Stimulated activated CD4-positive, alpha-beta T cell treated with anti-CD3 and anti-CD28 coated beads, Interleukin-2, amount 100 ng/mL, for 4 hours (primary cell): ENCODE measurements at places on chromosomes 5 and 9.

- no peak for DNase-seq
These were observed 114.7 kb downstream of the LURAP1L start for GRCh38 chr9:12889402-12890106.

- DNase-seq = no peak
These were observed 92.6 kb upstream of the LMX1B start for GRCh38 chr9:126521089-126521488.

DNA sequence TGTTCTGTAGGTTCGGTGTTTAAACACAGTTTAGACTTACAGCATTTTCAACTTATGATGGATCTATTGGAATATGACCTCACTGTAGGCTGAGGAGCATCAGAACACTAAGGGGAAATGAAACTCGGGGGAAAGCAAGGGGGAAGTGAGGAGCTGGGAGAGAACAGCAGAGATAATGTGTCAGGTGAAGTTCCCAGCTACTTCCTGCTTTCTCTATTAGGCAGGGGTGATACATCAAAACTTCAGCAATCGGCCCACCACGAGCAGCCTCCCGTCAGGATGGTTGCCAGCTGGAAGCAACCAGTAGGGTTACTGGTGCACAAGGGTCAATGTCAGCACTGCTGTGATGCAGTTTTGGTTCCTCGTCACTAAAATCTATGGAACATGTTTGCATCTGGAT, 34.3 kb downstream of the FAT2 start:
- DNase-seq = no peak

DNA sequence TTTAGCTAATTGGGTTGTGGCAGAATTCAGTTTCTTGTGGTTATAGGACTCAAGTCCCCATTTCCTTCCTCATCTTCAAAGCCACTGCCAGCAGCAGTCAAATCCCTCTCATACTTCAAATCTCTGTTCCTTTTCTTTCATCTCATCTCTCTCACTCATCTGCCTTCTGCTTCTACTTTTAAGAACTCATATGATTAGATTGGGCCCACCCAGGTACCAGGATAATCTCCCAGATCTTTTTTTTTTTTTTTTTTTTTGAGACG, 8.0 kb upstream of the REEP5 start:
- DNase-seq = no peak

GRCh38 chr5:103706939-103707682, 144.5 kb upstream of the NUDT12 start:
- no peak for DNase-seq

GRCh38 chr5:121024416-121025311, 560.6 kb downstream of the PRR16 start:
- no peak for DNase-seq

- no peak for DNase-seq
These were observed 6.5 kb downstream of the ZNF462 start for GRCh38 chr9:106869458-106869857.

DNA sequence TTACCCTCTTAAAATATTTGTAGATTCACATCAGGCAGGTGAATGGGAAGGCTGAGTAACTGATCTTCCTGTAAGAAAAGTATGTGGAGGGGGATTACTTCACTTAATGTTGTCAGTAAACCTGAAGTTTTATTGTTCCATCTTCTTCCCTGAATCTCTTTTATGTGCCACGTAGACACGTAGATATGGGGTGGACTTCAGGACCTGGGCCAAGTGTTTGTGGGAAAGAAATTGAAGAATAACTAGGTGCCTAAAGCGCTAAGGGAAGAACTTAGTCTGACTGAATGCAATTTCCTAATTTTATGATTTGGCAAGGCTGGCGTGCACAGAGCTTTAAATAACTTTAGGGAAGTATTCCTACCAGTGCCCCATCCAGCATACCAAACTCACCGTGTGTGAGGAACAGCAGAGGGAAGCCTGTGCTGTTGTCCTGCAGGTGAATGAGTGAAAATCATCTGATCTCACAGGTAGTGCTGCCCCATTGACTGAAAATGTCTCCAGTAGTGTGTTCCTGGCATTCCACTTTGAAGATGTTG, 323.4 kb downstream of the KDM4C start:
- DNase-seq = no peak

DNA sequence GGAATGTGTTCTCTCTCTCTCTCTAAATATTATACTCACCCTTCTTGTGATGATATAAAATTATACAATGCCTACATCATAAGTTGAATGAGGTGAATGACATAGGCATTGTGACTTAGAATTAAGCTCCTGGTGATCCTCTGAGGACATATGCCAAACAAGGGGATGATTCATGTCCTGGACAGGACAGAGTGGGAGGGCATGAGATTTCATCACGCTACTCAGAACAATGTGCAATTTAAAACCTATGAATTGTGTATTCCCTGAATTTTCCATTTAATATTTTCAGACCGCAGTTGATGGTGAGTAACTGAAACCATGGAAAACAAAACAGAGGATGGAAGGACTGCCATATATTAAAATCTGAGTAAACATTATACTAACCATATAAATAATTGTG, 782.2 kb upstream of the NUDT12 start:
- DNase-seq = no peak

GRCh38 chr9:127122176-127123063, at the start of gene ANGPTL2:
ANGPTL2 (minus strand) TSS chr9:127122635; CDS start chr9:127108731, 13,904 bp downstream.
- no peak for DNase-seq

DNA sequence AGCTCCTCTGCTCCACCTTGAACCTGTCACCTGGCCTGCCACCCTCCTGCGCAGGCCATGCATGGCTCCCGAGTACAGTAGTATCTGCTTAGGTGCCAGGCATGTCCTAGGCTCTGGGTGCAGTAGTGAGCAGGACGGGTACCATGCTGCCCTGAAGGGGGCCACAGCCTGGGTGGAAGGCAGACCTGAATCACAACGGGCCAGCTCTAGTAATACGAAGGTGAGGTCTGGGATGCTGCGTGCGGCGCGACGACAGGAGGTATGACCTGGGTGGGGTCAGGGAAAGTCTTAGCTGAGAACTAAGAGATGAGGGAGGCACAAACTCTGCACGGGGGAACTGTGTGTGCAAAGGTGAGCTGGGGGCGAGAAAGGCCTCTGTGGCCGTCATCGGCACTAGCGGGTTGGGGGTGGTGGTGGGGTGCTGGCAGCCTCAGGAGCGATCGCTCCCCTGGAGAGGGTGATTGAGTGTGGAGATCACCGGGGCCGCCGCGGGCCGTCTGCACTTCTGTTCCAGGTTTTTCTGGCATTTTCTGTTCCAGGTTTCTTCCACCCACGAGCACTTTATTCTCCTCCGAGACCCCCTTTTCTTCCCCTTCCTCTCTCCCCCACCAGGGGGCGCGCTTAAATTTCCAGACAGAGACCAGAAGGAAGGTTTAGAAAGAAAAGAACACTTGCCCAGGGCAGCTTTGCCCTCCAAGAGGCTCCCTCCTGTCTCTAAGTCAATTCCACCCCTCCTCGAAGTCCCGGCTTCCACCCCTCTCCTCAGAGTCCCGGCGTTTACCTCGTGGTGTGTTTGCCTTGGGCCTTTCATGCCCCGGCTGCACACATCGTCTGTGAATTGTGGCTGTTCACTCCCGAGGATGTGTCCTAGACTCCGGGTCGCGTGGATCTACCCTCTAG, 15.1 kb downstream of the PDLIM4 start:
- peak; percentile 52 for DNase-seq

GRCh38 chr5:94818904-94819303, 200.4 kb downstream of the SLF1 start:
- DNase-seq = no peak

DNA sequence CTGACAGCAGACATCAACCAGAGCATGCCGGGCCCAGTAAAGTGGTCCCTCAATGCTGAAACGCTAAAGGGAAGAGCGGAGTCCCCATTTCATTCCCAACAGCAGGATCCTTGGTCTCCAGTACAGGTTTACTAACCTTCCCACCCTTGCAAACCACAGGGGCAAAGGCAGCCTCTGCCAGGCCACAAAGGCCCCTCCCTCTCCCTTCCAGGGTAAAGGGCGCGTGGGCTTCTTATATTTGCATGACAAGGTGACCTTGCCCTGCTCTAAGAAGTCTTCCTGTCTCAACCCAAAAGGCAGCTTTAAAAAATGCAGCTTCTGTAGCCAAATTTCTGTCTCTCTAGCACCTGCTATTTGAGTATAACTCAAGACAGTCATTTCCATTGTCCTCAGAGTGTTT, 131.5 kb upstream of the PTCH1 start:
- DNase-seq = no peak

- DNase-seq = no peak
These were observed 17.1 kb downstream of the TMEM8B start for GRCh38 chr9:35845824-35846771.

DNA sequence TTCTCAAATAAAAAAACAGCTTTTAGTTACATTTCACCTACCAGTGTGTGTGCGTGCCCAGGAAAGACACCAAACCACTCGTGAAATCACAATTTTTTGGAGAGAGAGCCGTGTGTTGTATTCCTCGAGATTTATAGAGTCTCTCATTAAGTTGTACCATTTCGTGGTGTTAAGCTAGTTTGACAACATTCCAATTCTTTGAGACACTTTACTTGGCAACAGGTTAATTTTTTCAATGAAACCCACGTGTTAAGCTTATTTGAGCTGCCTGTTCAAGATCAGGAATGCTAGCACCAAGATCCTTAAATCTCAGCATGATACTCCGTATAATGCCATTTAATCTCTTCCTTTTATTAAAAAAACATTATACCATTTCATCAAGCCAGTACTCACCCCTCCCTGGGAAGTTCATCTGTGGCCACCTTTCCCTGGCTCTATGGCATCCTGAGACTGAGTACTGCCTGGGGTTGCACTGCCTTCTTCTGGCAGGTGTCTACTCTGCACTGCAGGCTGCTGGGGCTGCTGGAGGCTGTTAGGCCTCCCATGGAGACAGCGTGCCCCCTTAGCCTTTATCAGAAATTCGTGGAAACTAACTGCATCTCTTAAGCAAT, 143.7 kb downstream of the ARHGAP26 start:
- DNase-seq = no peak

- no peak for DNase-seq
These were observed 29.3 kb upstream of the SELENOP start for GRCh38 chr5:42840842-42841567.

DNA sequence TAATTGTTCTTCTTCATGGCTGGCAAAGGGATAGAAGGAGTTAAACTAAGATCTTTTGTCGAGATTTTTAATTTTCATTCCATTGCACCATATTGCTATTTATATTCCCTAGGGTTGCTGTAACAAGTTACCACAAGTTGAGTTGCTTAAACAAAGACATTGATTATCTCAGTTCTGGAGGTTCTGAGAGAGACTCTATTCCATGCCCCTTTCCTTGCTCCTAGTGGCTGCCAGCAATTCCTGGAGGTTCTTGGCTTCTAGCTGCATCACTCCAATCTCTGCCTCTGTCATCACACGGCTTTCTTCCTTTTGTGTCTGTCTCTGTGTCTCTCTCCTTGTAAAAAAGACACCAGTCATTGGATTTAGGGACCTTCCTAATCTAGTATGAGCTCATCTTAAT, 136.6 kb upstream of the DAB2 start:
- no peak for DNase-seq

- no peak for DNase-seq
These were observed 66.6 kb upstream of the SPATA31E1 start for GRCh38 chr9:87816036-87816435.

DNA sequence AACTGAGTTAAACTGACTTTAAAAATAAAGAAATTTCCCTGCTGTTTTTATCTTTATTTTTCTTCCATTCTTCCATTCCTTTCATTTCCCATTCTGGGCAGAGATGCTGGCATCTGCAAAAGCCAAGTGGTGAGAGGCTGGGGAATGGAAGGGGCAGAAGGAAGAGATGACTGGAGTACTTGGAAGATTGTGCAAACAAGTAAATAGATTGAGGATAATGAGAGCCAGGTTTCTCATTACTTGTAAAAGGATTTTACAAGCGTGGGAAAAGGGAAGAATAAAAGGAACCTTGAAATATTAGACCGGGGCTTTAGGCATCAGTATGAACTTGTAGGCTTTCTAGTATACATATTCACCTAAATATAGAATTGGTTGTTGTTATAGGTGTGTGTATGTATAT, 341.2 kb downstream of the CAAP1 start:
- no peak for DNase-seq

GRCh38 chr5:156093024-156093423, 233.9 kb upstream of the SGCD start:
- DNase-seq = no peak

- DNase-seq = no peak
These were observed 411.3 kb downstream of the ARHGEF28 start for GRCh38 chr5:74037321-74037720.

DNA sequence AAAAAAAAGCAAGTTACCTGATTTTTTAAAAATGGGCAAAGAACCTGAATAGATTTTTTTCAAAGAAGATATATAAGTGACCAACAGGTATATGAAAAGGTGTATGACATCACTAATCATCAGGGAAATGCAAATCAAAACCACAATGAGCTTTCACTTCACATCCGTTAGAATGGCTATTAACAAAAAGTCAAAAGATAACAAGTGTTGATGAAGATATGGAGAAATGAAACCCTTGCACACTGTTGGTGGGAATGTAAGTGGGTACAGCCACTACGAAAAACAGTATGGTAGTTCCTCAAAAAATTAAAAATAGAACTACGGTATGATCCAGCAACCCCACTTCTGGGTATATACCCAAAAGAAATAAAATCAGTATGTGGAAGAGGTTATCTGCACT, 134.8 kb downstream of the UGCG start:
- DNase-seq = no peak

- no peak for DNase-seq
These were observed 16.8 kb downstream of the PHF2 start for GRCh38 chr9:93593144-93593658.

GRCh38 chr9:132171702-132172101, 9.8 kb downstream of the NTNG2 start:
- DNase-seq = no peak

DNA sequence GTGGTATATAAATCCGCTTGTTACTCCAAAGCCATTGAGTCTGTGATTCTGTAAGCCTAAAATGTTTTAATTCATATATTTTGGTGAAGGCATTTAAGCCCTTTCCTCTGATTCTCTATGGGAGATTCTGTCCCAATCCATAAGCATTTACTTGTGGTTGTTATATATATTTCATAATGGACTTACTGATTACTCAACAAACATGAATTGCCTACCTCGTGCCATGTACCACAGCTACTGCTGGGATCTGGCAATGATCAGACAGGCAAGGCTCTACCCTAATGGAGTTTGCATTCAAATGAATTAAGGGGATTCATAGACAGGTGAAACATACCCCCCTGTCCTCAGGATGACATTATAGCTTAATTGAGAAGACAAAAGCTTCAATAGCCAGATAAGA, 54.5 kb downstream of the C9orf152 start:
- no peak for DNase-seq

- no peak for DNase-seq
These were observed 39.7 kb downstream of the DNAJB5 start for GRCh38 chr9:35029241-35029640.

GRCh38 chr9:135591506-135592330, 30.2 kb downstream of the PAEP start:
- DNase-seq = no peak
